NCI-H146 (cell line): ENCODE measurements at places on chromosomes 12 and 14.

DNA sequence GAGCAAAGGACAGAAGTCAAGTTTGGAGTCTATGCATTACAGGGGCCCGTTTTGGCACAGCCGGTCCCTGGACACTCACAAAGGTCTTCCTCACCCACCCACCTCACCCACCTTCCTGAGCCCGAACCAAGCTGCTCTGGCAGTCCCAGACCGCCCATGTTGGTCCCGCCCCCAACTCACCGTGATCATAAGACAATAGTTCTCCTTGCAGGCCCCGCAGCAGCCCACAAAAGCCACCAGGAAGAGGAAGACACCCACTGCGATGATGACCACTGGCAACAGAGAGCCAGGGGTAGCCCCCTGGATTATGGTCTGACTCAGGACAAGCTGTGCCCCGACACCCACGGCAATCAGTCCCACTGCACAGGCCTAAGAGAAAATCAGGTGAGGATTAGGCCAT is 1.8 kb downstream of the CD63 start:
- DNase-seq = no peak

GRCh38 chr12:51085757-51086156 is 2.4 kb upstream of the CSRNP2 start:
- no peak for DNase-seq

DNA sequence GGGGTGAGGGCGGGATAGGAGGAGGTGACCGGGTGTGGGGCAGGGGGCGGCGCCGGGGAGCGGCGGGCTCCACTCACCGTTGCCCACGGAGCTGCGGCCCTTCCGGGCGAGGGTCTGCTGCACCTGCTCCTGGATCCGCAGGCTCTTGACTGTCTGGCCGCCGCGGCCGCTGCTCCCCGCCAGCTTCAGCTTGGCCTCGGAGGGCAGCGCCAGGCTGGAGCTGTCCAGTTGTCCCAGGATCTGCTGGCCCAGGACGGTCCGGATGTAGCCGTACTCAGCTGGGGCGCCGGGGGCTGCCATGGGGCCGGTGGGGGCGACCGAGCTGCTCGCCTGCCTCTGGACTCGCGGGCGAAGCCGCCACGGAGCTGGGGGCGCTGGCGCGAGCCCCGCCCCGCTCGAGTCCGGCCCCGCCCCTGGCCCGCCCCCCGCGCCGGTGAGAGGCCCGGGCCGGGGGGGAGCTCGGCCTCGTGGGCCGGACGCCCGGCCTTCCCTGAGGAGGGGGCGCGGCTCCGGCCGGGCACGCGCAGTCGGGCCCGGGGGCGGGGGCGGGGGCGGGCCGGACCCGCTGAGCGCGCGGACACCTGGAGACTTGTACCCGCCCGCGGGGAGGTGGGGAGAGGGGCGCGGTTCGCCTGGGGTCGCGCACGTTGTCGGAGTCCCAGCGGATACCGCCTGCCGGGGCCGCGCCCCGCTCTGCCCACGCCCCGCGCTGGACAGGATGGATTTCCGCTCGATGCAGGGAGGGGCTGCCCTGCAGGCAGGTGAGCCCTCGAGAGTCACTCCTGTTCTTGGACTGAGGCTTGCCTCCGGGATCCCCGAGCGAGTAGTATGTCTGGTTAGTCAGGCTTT is at the start of gene PKP2:
TSS of gene PKP2 (minus strand) at position 346 of the 849 bp plus-strand sequence. CDS start at position 300, 46 bp downstream.
- DNase-seq = peak; percentile 99

- DNase-seq = peak; percentile 79
Measured at GRCh38 chr12:121800694-121801594, 2.9 kb upstream of the SETD1B start.

GRCh38 chr14:22900081-22900799 is 17.2 kb downstream of the REM2 start:
- peak; percentile 47 for DNase-seq

DNA sequence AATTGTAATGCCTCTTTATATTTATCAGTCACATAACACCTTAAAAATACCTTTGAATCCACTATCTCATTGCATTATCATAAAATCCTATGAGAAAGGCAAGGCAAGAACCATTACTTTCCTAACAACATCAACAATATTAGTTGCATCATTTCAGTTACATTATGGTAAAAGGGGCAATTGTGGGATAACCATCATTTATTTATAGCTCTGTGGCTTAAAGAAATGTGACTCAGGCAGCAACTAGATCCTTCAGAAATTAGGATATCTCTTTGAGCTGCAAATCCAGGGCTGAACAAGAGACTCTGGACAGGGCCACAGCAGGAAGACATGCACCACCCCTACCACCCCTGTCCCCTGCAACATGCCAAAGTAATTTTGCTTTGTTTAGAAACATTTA is 36.4 kb downstream of the EPS8 start:
- DNase-seq = no peak

- DNase-seq = peak; percentile 11
Measured at GRCh38 chr12:122079532-122080081, 1.1 kb downstream of the MLXIP start.

DNA sequence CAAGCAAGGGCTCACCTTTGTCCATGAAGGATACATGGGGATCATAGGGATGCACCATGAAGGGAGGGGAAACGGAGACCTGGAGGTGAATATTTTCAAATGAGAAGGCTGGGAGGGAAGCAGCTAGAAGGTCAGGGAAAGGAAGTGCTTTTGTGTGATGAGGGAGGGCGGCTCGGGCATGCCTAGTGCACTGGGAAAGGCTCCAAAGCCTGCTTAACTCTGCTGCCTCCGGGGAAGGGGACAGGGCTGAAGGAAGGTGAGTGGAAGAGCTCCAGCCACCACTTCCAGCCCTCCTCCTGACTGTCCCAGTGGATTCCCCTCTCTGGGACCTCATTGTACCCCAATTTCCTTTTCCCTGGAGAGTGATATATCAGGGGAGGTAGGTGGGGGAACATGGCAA is 149.4 kb upstream of the PRMT8 start:
- DNase-seq = no peak

DNA sequence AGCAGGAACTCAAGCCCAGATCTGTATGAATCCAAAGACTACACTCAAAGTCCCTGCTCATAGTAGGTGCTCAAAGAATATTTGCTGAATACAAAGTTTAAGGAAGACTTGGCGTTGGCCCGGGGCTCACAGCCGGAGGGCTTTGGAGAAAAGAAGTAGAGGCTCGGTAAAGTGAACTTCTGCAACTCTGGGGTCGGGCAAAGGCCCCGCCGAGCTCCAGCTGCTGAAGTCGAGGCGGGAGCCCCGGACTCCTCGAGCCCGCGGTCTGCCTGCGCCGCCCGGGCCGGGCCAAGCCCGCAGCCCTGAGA is 335 bp downstream of the GCN1 start:
- DNase-seq = no peak

GRCh38 chr14:55722054-55722453 is 142.0 kb downstream of the KTN1 start:
- no peak for DNase-seq

GRCh38 chr14:94864387-94865195 is 94.7 kb upstream of the GSC start:
- DNase-seq = no peak
